ENCODE measurements at places on chromosomes 16 and 17.

GRCh38 chr16:78209951-78210661 lies 110.7 kb downstream of the WWOX start:
- no peak for DNase-seq

GRCh38 chr16:9670033-9670432 lies 512.2 kb downstream of the GRIN2A start:
- no peak for DNase-seq

- DNase-seq: peak; percentile 57
These were observed 9.2 kb downstream of the FMNL1 start for GRCh38 chr17:45230787-45231480.

GRCh38 chr17:43443381-43443780 lies 40.4 kb upstream of the DHX8 start:
- no peak for DNase-seq

GRCh38 chr17:28319598-28319935 lies 567 bp downstream of the TMEM97 start:
- DNase-seq: no peak

- peak; percentile 72 for DNase-seq
These were observed 409.9 kb downstream of the SLC39A11 start for GRCh38 chr17:72682605-72683004.

DNA sequence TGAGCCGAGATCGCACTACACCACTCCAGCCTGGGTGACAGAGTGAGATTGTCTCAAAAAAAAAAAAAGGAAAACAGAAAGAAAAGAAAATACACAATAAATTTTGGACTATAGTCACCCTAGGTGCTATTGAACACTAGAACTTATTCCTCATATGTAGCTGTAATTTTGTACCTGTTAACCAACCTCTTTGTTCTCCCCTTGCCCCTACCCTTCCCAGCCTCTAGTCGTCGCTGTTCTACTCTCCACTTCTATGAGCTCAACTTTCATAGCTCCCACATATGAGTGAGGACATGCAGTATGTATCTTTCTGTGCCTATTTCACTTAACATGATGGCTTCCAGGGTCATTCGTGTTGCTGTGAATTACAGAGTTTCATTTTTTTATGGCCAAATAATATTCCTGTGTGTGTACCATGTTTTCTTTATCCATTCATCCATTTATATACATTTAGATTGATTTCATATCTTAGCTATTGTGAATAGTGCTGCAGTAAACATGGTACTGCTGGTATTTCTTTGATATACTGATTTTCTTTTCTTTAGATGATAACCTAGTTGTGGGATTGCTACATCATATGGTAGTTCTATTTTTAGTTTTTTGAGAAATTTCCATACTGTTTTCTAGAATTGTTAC lies 28.3 kb downstream of the VPS35L start:
- peak; percentile 43 for DNase-seq

DNA sequence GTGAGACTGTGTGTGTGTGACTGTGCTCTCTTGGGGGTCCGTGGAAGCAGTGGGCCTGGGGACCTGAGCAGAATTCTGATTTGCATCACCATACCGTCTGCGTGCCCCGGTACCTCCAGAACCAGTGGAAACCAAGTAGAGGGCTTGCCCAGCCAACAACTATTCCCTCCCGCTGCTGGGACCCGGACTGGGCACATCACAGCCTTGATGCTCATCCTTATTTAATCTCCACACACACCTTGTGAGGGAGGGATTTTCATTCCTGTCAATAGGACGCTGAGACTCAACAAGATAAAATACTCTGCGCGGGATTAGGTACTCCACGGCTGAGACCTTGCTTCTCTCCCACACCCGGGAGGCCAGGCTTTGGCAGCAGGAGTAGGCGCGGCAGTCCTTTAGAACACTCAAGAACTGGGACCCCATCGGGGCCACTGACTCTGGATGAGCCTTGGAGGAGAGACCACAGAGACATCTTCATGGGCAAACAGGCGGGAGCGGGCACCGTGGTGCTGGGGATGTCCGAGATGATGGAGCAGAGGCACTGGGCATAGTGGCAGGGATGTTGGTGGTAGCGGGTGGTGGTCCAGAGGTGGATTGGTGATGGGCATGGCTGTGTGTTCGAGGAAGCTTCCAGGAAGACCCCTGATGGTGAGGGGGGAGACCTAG lies 208.0 kb downstream of the NTN1 start:
- no peak for DNase-seq

GRCh38 chr16:3698941-3699340 lies 18.4 kb downstream of the TRAP1 start:
- DNase-seq: no peak

DNA sequence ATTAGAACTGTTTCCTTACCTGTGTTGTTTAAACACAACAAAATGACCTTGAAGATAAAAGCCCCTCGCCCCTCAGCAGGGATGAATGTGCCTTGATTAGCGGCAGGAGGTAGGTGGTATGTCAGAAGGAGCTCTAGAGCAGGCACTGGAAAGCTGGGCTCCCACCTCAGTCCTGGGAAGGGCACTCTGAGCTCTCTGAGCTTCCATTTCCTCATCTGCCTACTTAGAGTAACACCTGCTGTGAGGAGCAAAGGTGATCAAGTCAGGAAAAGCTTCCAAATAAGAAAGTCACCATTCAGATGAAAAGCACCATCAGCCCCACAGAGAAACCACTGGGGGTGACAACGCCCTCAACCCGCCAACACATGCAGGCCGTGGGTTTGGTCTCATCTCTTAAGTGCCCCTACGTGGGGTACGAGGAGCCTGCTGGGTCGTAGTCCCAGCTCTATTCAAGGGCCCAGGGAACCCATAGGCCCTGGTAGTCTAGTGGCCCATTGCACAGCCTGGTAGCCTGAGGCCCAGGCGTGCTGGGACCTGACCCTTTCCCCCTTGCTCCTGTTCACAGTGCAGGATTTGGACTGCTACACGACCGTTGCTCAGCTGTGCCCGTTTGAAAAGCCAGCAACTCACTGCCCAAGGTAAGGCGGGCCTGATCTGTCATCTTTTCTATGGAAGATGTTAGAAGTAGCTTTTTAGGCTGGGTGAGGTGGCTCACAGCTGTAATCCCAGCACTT lies 57.3 kb downstream of the CRISPLD2 start:
- DNase-seq: no peak

DNA sequence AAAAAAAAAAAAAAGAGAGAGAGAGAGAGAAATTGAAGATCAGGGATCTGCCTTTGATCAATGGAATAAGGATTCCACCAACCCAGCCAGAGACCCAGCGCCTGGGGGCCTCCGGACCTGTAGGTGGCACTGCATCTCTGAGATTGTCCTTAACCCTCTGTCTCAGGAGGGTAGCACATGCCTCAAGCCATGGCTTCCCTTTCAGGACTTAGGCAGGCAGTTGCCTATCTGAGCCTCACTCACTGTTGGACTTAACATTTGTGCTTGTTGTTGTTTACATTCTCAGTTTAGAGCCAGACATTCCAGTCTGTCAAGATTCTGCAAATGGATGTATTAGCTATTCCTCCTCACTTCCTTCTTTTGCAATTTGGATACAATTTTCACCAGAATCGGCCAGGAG lies 5.1 kb upstream of the SCNN1B start:
- no peak for DNase-seq

GRCh38 chr17:17782523-17783115 lies 54.2 kb downstream of the SREBF1 start:
- no peak for DNase-seq

DNA sequence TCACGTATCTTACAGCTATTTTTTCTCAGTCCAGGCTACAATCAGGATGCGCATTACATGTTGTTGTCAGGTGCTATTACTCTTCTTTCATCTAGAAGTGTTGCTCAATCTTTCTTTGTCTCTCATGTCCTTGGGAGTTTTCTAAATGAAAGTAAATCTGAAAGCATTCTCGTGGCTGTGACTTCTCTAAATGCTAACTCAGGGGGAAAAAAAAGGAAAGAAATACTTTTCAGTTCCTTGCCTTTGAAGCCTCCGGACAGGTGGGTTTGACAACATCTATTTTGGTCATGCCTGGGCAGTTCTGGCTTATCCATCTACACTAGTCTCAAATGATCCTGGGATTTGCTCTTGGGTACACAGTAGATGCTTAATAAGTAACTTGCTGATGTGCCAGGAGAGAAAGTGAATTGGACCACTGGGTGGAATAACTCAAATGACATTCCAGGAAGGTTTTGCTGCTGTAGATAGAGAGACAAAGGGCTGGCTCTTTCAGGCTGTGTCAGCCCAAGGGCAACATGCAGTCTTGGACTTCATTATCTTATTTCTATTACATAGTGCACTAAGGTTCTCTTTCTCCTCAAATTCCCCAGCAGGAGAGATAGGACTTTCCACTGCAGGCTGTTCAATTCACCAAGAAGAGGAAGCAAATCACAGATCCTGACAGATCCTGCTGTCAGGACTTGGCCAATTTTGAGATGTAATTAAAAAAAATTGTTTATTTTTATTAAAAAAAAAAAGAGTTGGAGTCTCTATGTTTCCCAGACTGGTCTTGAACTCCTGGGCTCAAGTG lies 63.6 kb upstream of the NFAT5 start:
- no peak for DNase-seq

- no peak for DNase-seq
These were observed 112.1 kb downstream of the C16orf78 start for GRCh38 chr16:49485663-49486062.

DNA sequence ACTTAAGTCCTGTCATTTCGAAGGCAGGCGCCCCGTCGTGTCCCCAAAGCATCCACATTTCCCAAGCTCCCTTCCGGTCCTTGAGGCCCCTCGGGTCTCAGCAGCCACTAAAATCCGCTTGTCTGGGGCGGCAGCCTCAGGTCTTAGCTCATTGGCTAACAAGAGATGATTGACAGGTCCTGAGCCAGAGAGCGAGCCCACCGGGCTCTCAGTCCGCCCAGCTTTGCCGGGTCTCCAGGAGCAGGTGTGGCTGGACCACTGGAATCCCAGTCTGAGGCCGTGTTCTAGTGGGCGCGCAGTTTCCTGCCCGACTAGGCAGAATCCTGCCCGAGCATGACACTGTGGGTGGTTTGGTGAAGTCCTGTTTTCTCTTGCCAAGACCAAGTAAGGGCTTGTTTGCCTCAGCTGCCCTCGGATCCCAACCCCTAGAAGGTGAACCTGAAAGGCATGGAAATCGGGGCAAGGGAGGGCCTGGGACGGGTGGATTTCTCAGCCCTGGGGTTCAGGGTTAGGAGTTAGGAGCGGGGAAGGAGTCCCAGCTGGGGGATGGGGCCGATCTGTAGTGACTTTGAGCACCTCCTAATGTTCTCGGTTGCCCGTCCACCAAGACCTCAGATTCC lies 42.8 kb downstream of the MRC2 start:
- no peak for DNase-seq

- DNase-seq: no peak
These were observed 19.8 kb downstream of the CYB561 start for GRCh38 chr17:63426041-63426916.

DNA sequence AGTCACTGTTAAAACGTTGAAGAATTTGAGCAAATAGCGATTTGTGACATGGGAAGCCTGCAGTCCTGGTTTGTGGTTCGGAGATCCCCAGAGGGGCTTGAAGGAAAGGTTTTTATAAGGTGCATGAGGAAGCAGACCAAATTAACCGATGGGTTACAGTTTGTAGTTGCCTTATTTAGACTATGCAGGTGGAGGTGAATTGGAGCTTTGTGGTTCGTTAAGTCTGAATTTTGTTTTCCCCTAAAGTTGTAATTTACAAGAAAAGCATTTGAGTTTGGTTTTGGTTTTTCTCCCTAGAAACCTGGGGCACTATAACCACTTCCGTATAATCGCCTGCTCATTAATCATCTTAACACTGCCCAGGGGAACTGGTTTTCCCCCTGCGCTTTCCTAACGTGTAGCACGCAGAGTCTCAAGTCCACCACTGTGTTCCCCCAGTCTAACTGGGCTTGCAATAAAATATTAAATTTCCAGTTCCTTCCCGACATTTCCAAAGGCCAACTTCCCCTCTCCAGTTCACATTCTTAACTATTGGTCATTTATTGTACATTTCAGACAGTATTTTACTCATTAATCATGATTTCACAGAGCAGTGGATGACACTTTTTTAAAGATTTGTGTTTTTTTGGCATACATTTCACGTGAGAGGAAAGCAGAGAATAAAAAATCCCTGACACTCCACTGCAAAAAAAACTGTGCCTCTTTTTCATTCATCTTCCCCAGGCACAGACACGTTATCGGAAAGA lies 932 bp downstream of the ZNF267 start:
- DNase-seq: peak; percentile 69

GRCh38 chr17:71713846-71714245 lies 407.0 kb upstream of the SOX9 start:
- DNase-seq: no peak

DNA sequence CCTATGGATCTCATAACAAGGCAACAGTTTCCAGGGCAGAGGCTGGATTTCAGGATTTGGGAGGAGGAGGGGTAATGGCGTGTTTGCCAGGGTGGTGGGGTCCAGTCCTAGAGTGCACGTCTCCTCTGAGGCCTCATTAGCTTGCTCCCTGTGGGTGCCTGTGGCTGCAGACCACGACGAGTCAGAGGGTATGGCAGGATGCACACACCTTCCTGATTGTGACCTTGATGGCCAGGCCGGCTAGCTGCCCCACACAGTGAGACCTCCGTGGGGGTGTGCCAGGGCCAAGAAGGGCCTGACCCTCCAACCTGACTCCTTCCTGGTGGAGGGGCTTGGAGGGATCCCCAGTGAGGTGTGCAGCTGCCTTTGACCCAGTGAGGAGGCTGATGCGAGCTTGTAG lies 4.0 kb upstream of the SMTNL2 start:
- DNase-seq: no peak

- DNase-seq: no peak
These were observed 29.1 kb downstream of the PRAC1 start for GRCh38 chr17:48693178-48693577.

DNA sequence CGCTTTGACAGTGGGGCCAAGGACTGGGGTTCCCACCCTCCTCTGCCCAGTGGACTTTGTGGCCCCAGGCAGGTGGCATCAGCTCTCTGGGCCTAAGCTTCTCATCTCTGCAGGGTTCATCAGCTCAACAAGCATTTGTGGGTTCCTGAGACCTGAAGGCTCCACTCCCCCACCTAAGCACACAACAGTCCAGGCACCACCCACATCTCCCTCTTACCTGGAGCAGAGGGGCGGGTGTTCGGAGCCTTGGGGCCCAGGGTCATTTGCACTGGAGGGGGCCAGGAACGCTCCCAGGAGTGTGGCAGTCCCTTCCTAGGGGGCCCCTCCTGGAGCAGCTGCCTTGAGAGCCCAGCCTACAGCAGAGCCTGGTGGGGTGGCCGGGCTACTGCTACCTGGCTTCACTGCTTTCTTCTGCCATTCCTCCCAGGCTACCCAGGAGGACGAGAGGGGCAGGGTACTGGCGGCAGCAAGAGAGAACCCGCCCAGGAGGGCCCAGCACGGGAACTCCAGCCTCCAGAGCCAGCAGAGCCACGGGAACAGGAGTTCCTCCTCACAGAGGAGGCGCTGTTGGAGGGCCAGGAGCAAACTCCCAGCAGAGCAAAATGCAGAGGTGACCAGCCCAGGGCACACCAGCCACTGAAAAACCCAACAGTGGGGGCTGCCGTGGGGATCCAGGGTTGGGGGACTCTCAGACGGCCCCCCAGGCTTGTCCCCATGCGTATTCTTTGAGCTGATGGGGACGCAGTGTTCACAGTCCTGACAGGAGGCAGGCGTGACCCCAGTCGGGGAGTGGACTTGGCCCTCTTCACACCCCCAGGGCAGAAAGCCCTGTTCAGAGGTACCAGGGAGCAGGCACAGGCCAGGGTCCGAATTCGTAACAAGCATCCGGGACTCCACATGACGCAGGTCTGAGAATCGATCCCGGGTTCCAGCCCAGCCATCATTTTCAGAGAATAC lies 35.1 kb upstream of the SLC38A10 start:
- no peak for DNase-seq

- DNase-seq: no peak
These were observed 227.8 kb downstream of the CCDC182 start for GRCh38 chr17:57517273-57517631.

GRCh38 chr17:65194670-65195334 lies 57.6 kb downstream of the RGS9 start:
- DNase-seq: no peak

GRCh38 chr17:78766743-78767294 lies 15.3 kb downstream of the CYTH1 start:
- no peak for DNase-seq

Measured in RPMI7951 (cell line).